ENCODE measurements at places on chromosomes 5 and 9.

- no peak for DNase-seq
Measured at GRCh38 chr9:134839455-134840125, 41.0 kb upstream of the FCN2 start.

- no peak for DNase-seq
Measured at GRCh38 chr5:85428426-85428934, 1043.8 kb upstream of the EDIL3 start.

- DNase-seq, result no peak
Measured at GRCh38 chr9:132003896-132004295, 75.8 kb downstream of the MED27 start.

GRCh38 chr9:138077126-138077525 is 199.5 kb downstream of the CACNA1B start:
- no peak for DNase-seq

DNA sequence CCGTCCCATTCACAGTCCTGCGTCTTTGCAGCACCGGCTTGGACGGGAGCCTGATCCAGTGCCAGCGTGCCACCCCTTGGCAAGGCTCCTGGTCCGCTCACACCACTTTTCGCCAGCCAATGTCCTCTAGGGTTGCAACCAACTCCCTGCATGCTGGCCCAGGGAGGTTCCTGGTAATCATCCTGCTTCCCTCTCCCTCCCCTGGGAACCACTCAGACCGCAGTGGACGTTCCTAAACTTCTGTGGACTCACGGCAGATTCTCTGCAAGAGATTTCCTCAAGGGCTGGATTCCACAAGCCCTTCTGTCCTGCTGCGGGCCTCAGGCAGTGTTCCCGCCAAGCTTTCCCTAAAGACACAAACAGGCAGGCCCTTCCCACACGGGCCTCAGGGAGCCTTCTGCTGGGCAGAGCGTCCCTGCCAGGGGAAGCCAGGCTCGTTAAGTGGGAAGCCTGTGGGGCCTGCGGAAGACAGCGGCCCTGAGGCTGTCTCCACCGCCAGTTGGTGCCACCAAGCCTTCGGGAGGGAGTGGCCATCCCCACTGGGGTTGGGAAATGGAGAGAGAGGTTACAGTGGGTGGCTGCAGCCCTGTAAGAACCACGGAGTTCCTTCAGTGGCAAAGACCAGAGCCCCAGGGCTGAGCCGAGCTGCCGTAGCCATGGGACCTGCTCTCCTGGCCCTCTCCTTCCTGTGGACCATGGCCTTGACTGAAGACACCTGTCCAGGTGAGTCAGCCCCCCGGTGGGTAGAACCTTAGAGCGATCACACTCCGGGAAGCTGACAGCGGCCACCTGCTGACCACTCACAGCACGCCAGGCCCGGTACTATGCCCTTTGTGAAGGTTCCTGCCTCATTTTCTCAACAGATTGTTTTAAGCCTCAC is 16.4 kb upstream of the FCN2 start:
- DNase-seq, result no peak

DNA sequence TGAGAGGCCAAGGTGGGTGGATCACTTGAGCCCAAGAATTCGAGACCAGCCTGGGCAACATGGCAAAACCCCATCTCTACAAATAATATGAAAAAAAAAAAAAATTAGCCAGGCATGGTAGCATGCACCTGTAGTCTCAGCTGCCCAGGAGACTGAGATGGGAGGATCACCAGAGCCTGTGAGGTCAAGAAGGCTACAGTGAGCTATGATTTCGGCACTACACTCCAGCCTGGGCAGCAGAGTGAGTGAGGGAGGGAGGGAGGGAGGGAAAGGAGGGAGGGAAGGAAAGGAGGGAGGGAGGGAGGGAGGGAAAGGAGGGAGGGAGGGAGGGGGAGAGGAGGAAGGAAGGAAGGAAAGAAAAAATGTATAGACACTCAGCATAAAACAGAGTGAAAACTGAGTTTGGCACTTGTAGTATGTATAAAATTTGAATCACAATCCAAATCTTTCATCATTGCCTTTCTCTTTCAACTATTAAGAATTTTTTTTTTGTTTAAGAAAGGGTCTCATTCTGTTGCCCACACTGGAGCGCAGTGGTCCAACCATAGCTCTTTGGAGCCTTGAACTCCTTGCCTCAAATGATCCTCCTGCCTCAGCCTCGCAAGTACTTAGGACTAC is 27.8 kb downstream of the SERINC5 start:
- DNase-seq, result no peak

- DNase-seq, result no peak
Measured at GRCh38 chr9:132268725-132269352, 85.9 kb downstream of the SETX start.
